ENCODE measurements at places on chromosomes 12 and 14.

DNA sequence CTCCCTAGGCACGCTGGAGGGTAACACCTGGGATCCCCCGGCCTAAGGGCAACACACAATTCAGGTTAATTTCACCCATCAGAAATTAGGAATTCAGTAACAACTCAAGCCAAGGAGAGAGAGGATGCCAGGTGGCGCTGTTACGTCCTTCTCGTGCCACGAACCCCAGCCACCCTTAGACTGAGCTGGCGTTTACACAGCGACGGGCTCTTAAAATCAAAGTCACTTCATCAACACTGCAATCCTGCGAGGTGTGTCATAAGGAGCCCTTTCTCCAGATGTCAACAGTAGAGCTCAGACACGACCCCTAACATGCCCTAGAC is 110.6 kb upstream of the TMEM132D start:
- no peak for DNase-seq

DNA sequence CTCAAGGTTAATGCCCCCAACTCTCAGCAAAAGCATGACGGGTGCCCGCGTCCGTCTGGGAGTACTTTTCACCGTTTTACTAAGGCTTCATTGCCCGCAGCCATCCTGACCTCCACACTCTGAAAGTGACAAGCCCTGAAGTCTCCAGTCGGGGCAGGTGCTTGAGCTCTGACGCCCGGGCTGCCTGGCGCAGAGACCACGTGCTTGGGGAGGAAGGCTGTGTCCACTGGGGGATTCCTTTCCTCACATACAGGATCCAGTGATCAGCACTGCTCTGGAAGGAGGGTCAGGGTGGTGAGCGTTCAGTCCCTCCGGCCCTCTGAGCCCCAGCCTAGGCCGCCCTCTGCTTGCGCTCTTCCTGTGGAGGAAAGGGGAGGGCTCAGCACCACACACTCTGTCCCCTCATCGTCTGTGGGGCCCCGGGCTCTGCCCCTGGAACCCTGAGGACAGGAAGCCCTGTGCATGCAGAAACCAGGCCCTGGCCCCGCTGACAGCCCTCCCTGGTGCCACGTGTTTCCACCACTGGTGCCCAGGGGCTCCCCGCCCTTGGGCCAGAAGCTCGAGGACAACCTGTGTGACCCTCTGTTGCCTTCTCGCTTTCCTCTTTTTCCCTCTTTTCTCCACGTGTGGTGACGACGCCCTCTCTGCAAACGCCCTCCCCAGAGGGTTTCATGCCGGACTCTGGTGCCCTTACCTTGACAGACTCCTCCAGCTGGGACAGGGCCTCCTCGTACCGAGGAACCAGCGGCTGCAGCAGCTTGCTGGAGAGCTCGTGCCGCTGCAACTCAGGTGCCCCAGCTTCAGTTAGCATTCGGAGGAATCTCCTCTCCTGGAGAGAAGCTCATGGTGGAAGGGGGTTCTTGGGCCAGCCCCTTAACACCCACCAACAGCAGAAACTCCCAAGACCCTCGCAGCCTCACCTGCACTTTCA is 4.9 kb downstream of the DDX51 start:
- DNase-seq: no peak

- no peak for DNase-seq
Observed at GRCh38 chr12:79691511-79692248, 916 bp upstream of the PAWR start.

DNA sequence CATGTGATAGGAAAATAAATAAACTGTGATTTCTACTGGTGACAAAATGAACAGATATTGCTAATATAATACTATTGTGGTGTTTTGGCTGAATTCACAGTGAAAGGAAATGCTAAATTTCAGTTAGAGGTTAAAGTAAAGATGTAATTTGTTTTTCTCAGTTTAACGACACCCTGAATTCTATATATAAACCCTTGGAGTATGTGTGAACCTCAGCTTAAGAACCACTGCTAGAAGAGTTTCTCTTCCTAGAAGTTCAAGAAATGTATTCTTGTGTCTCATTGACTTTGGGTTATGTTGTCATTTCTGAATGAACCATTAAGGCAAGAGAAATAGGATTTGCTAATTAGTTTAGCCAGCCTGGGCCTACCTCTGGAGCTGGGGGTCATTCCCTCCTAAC is 8.2 kb downstream of the FBXO34 start:
- DNase-seq: no peak

GRCh38 chr14:76583174-76583573 is 178.1 kb upstream of the VASH1 start:
- no peak for DNase-seq

- DNase-seq: peak; percentile 3
Observed at GRCh38 chr12:108305520-108305919, 33.6 kb downstream of the CMKLR1 start.

GRCh38 chr12:1662761-1663439 is 28.0 kb upstream of the ADIPOR2 start:
- DNase-seq: no peak

- peak; percentile 63 for DNase-seq
Observed at GRCh38 chr14:55807053-55807880, 227.3 kb downstream of the KTN1 start.

DNA sequence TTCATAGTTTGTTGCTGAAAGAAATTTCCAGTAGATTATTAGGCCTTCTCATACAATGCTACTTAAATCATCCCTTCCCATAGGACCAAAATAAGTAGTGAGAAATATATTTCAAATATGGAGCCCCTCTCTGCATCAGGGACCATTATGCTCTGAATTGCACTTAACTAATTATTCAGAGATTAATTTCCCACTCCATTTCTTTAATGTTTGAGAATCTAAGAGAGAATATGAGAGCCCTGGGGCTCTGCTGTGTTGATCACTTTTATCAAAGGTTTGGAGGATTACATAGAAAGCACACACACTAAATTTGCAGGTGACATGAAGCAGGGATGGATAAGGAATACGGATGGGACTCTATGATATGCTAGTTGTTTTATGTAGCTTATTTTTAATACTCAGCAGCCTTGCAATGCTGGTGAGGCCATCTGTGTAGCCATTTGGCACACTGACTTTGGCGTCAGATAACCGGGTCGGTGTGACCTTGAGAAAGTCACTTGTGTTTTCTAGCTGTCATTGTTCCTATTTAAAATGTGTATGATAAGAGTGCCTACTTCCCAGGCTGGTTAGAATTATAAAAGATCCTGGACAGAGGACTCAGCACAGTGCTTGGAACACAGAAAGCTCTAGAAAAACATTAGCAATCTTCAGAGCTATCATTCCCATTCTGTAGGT is 49.9 kb upstream of the FBXO21 start:
- no peak for DNase-seq

DNA sequence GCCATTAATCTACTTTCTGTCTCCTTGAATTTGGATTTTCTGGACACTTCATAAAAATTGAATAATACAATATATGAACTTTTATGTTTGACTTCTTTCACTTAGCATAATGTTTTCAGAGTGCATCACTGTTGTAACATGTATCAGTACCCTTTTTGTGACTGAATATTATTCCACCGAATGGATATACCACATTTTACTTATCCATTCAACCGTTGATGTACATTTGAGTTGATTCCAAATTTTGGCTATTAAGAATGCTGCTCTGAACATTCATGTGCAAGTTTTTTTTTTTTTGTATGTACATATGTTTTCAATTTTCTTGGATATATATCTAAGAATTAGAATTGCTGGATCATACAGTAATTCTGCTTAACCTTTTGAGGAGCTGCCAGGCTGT is 43.2 kb downstream of the CPSF2 start:
- no peak for DNase-seq

DNA sequence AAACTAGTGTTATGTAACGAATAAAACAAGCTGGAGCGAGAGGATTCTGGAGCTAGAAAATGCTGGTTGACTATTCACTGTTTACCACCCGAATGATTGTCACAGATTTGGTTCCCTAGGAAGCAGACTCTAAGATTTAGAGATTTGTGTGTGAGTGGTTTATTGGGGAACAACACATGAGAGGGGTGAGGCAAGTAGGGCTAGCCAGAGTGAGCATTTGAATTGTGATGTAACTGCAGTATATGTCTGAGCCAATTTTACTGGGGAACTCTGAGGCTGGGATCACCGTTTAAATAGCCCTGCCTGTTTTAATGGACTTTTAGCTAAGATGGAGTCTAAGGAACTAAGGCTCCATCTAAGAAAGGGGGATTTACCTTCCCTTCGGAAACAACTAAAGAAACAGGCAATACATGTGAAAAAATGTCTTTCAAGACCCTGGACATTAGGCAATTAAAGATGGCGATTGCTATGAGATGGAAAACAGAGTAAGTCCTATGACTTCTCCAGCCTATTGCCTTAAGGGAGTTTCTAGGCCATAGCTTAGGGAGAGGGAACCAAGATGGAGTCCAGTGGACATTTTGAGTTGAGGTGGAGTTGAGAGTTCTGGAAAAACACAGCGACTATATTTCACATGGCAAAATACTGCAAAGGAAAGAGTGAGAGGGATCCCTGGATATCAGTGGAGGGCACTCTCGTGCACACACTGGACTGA is 6.3 kb downstream of the MGP start:
- DNase-seq: no peak

DNA sequence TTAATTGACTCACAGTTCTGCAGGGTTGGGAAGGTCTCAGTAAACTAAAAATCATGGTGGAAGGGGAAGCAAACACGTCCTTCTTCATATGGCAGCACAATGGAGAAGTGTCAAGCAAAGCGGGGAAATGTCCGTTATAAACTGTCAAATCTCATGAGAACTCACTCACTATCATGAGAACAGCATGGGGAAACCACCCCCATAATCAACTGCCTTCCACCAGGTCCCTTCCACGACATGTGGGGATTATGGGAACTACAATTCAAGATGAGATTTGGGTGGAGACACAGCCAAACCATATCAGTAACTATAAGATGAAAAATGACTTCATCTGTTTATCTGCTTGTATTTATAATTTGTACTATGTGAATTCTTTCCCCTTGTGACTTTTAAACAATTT is 577.6 kb upstream of the MDGA2 start:
- no peak for DNase-seq

DNA sequence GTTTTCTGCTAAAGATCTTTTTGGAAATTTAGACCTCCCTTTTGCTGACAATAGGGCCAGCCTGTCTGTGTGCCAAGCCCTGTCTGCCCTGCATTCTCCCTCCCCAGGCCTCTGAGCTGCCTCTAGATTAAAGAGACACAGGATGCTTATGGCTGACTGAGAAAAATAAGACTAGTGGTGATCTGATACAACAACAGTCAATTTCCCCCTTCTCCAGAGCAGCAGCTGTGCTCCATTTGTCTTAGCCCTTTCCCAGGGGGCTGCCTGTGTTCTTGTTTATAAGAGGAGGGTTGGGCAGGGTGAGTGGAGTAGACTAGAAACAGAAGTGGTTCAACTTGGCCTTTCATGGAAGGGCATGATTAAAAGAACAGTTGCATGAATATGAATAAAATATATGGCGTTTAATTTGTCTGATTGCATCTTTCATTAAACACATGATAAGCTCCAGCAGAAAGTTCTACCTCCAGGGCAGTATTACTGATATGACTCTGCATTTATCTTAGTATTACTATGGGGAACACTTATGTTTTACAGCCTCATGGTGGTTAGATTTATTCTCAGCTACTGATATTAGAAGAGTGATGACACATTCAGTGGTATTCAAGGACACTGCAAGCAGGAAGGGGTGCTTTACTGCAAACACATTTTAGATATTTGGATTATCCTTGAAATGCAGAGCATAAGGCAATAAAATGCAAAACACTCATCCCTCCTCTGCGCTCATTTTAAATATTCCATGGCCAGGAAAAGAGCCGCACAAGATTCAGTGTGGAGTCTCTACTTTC is 150.2 kb upstream of the CLEC14A start:
- DNase-seq: no peak

DNA sequence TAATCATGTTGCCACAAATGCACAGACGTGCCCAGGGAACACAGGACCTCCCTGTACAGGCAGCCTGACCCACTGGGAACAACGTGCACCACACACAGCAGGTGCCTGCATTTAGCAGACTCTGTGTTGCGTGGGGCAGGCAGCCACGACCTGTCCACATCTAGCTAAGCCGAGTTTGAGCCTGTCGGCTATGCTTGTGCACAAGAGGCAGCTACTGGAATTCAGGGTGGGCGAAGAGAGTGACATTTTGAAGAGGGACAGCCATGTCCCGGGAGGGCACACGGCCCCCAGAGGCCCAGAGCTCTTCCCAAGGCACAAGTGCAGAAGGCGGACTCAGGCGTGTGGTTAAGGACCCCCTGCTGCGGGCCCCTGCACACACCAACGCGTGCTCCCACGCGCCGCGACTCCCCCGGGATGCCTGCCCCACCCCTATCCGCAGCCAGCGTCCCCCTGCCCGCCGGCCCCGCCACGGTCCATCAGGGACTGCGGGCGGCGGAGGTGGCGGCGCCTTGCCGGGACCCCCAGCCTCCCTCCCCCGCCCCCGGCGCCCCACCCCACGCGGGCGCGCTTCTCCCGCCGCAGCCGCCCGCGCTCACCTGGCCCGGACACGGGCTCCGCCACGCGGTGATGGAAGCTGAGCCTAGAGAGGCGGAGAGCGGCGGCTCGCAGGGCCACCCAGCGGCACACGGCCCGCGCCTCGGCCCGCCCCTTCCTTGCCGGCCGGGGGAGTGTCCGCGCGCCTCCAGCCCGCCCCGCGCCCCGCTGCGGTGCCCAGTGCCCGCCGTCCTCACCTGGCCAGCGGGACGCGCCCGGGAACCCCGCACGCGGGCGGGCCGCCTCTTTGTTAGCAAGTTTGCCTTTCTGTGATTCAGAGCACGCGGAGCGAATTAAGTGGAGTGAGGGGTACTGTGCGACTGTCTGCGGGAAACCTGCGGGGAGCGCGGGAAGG is 125.3 kb upstream of the PRMT8 start:
- no peak for DNase-seq

- no peak for DNase-seq
Observed at GRCh38 chr12:129152351-129153104, 299.2 kb downstream of the GLT1D1 start.

DNA sequence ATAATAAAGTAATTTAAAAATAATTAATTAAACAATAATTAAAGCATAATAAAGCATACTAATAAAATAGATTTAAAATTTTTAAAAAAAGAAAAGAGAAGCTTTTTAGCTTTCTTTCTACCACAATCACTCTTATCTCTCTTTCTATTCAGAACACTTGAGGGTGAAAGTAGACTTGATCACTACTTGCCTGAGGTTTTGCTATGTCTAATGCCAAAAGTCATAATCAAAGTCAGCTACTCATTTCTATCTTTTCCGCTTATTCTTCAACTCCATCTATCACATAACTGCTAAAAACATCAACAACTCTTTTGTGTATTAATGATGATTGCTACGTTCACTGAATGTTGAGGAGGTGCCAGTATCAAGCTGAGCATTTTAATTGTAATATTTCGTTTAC is 202.0 kb upstream of the KRR1 start:
- no peak for DNase-seq

- no peak for DNase-seq
Observed at GRCh38 chr12:67541625-67541991, 106.9 kb upstream of the DYRK2 start.

DNA sequence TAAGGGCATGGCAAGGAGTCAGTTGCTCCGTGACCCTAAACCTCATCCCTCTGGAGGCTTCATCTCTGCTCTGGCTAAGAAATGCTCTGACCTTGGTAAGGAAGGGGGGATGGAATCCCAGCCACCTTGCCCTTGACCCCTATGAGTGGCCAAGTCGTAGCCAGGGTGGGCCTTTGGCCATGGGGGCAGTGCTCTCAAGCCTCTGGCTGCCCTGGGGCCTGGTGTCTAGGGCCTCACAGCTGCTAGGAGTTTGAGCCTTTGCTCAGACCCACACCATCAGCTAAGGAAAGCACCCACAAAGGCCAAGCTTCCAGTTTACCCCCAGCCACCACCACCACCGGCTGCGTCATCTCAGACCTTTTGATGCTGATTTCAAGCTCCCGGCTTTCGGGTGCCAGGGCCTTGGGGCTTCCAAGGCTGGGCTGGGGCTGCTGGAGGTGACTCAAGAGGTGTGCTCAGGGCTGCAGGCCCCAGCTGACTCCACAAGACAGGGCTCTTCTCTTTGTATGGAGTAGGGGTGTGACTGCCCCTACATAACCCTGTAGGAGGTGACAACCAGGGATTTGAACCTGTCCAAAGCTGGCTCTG is 3.7 kb downstream of the ASB2 start:
- no peak for DNase-seq

All from activated naive CD8-positive, alpha-beta T cell treated with anti-CD3 and anti-CD28 coated beads for 36 hours (primary cell).